ENCODE measurements at places on chromosomes 4 and X. TPM values are rescaled to one million over a fixed set of nuclear protein-coding genes. Genes with fewer than 3 reads are reported as not detected.

DNA sequence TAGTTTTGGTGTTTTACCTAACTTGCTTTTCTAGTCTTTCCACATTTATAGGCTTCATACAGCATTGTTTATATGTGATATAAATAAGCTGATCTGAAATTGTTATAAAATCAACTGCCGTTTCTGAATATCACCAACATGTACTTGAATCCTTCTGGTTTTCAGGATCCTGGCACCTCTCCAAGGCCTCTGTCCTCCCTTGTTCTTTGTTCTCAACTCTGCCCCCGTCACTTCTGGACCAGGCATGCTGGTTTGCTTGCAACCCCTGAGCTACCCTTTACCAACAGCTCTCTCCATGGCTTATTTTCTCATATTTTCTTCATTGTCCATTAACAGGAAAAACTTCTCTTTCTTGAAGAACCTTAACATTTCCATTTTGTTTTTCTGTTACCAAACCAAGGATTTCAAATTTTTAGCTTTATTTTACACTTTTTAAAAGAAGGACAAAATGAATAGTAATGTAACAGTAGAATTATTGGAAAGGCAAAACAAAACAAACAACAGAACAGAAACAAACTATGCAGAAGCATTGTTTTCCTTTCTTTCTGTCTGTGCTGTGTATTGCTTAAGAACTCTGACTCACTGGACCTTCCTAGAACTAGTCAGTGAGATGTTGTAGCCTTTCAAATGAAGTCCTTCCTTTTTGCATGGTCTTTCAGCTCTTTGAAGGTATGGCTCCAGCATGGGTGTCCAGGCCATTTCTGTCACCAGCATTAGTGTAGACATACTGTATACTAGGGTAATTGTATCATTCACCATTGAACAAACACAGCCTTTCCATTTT, 44.8 kb downstream of the BANK1 start:
- H3K27me3 ChIP-seq, result no peaks in the 10 kb centered on the region
- no peak for DNase-seq
- no peaks in the 10 kb centered on the region for H3K36me3 ChIP-seq
- no peak overlapping the region for H3K27ac ChIP-seq

GRCh38 chrX:1581132-1581531, 10.3 kb upstream of the AKAP17A start:
- no peaks in the 10 kb centered on the region for H3K36me3 ChIP-seq
- no peak overlapping the region for H3K4me3 ChIP-seq

DNA sequence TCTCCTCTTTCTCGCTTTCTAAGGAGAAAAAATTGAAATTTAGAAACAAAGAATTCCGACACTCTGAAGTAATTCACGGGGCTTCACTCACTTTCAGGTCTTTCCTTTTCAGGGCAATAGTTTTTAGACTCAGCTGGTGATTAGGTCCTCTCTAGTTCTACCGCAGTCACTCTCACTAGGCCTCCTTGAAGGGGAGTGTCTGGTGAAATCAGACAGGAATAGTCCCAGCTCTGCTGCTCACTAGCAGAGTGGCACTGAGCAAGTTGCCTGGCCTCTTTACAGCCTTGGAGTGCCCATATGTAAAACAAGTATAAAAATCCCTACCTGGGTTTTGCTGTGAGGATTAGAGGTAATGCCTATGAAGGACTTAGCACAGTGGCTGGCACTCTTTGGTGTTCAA, 64.1 kb downstream of the NEUROG2 start:
- DNase-seq, result no peak
- no peaks in the 10 kb centered on the region for H3K27me3 ChIP-seq
- no peak overlapping the region for H3K27ac ChIP-seq
- no peak overlapping the region for H3K4me3 ChIP-seq
- H3K36me3 ChIP-seq, result no peaks in the 10 kb centered on the region

DNA sequence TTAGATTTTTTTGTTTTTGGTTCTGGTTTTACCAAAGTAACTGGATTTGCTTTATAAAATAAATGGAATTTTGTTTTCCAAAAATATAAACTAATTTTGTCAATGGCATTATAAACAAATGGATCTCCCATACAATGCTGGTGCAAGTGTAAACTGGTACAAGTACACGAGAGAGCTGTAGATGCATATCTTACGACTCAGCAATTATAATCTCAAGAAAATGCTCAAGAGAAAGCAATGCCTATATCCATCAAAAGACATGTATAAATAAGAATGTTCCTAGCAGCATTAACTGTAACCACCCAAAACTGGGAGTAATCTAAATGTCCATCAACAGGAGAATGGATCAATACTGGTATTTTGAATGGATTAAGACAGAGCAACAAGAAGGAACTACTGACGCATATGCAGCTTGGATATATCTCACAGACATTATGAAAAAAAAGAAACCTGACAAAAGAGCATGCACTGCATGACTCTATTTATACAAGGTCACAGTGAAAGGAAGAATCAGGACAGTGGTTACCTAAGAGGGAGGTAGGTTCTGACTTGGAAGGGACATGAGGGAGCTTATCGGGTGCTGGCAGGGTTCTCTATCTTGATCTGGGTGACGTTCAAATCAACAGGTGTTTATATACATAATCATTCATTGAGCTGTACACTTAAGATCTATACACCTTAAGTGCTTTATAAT, 9.5 kb downstream of the ADH5 start:
- peaks cover 2% of the 10 kb centered on the region for H3K4me1 ChIP-seq
- no peak overlapping the region for H3K4me3 ChIP-seq
- peaks cover 14% of the 10 kb centered on the region for H3K36me3 ChIP-seq
- no peaks in the 10 kb centered on the region for H3K27me3 ChIP-seq

DNA sequence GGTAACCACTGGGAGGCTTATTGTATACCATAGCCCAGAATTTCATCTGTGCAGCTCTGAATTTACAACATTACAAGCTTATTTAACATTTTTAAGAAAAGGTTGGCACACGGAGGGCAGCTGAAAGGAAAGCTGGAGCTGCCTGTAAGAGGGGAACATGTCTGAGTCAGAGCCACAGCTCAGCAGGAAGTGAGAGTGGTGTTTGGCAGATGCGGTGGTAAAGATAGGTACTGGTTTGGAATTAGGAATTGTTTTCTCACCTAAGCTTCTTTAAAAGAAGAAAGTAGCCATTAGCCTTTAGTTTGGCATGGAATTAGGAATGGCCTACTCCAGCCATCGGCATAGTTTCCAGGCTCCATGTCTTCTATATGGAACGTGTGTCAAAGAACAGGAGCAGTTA, 172.5 kb upstream of the ANXA3 start:
- DNase-seq, result no peak
- no peaks in the 10 kb centered on the region for H3K36me3 ChIP-seq
- no peaks in the 10 kb centered on the region for H3K27me3 ChIP-seq
- no peak overlapping the region for H3K4me3 ChIP-seq
- no peak overlapping the region for H3K27ac ChIP-seq
- no peaks in the 10 kb centered on the region for H3K4me1 ChIP-seq

DNA sequence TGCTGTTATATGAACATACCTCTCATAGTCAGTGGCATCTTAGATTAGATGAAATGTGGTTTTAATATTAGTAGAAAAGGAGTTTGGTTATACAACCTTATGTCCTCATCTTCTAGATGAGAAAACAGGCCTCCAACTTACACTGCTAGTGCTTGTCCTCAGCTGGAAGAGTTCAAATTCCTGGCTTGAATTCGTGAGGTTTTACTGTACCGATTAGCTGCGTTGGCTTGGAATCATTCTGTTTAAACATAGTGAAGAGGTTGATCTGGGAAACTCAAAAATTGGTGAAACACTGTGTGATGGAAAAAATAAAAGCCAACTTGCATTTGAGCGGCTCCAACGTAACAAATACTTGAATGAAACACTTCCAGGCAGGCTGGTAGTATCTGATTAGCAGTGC, 81.0 kb downstream of the LNX1 start:
- no peaks in the 10 kb centered on the region for H3K27me3 ChIP-seq
- H3K4me3 ChIP-seq, result no peak overlapping the region
- no peak overlapping the region for H3K27ac ChIP-seq
- no peaks in the 10 kb centered on the region for H3K4me1 ChIP-seq
- no peaks in the 10 kb centered on the region for H3K36me3 ChIP-seq

GRCh38 chr4:65126200-65126599, 544.1 kb downstream of the EPHA5 start:
- H3K4me1 ChIP-seq, result no peaks in the 10 kb centered on the region
- H3K4me3 ChIP-seq, result no peak overlapping the region
- no peaks in the 10 kb centered on the region for H3K27me3 ChIP-seq

DNA sequence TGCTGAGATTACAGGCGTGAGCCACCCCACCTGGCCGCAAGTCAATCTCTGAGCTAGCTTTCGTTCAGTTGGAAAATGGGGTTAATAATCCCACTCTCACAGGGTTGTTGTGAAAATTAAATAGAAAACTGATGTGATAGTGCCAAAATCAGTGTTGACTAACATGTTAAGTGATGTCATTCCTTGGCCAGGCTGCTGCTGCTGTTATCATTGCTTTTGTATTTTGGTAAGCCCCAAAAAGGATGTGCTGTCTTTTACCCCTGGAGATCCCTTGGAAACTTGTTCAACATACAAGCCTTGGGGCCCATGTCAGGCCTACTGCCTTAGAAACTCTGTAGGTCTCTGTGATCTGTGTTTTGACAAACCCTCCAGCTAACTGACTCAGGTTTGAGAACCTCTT, 106.3 kb downstream of the AFF1 start:
- peak overlapping the region; percentile 43 for H3K27ac ChIP-seq
- H3K4me3 ChIP-seq, result no peak overlapping the region
- no peaks in the 10 kb centered on the region for H3K36me3 ChIP-seq
- peaks cover 4% of the 10 kb centered on the region for H3K4me1 ChIP-seq
- DNase-seq, result no peak
- H3K27me3 ChIP-seq, result no peaks in the 10 kb centered on the region

GRCh38 chr4:173360587-173361221, 10.1 kb upstream of the SAP30 start:
- H3K27ac ChIP-seq, result no peak overlapping the region
- no peaks in the 10 kb centered on the region for H3K36me3 ChIP-seq
- H3K4me3 ChIP-seq, result no peak overlapping the region
- no peak for DNase-seq

DNA sequence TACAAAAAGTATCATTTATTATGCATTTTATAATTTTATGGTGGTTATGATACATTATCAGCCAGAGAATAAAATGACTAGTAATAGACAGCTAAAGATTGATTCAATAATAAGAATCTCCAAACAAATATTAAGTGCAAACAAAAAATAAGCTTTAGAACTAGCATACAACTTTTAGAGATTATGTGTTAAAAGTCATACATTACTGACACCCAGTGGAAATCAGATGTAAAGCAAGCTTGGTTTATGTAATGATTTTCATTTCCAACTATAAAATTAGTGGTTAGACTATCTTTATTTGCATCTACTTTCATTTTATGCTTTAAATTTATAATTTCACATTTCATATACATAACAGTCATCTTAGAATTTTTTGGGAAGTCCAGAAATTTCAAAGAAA, 57.7 kb downstream of the IL13RA2 start:
- H3K27me3 ChIP-seq, result no peaks in the 10 kb centered on the region
- no peak for DNase-seq
- H3K36me3 ChIP-seq, result no peaks in the 10 kb centered on the region
- H3K27ac ChIP-seq, result no peak overlapping the region

- no peaks in the 10 kb centered on the region for H3K4me1 ChIP-seq
- peak within 1 kb of the TSS; percentile 32 for H3K4me3 ChIP-seq
- H3K36me3 ChIP-seq, result no peaks in the 10 kb centered on the region
Observed at GRCh38 chrX:37349221-37350033, at the start of gene PRRG1. Gene PRRG1 (plus strand): TSS chrX:37349364. CDS start chrX:37406250, 56,886 bp downstream.

GRCh38 chrX:116872931-116873330, 410.2 kb upstream of the CT83 start:
- H3K27me3 ChIP-seq, result no peaks in the 10 kb centered on the region
- H3K4me1 ChIP-seq, result no peaks in the 10 kb centered on the region
- DNase-seq, result no peak
- no peaks in the 10 kb centered on the region for H3K36me3 ChIP-seq

GRCh38 chrX:72095370-72095769, 36.3 kb downstream of the RTL5 start:
- DNase-seq, result no peak
- no peaks in the 10 kb centered on the region for H3K36me3 ChIP-seq
- H3K27me3 ChIP-seq, result no peaks in the 10 kb centered on the region
- H3K4me3 ChIP-seq, result no peak overlapping the region

DNA sequence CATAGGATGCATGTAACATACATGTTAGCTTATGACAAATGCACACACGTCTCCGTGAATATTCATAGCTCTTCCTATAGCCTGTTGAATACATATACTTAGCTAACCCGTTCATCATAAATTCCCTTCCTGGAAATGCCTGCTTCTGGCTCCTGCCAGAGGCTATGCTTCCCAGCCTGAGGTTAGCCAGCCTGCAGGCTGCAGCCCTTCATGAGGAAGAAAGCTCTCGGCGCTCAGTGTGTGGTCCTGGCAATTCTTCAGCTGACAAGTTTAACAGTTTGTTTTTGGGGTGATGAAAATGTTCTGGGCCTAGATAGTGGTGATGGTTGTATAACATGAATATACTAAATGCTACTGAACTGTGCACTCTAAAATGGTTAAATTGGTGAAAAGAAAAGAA, 48.8 kb upstream of the MAN2B2 start:
- H3K27ac ChIP-seq, result no peak overlapping the region
- no peaks in the 10 kb centered on the region for H3K36me3 ChIP-seq

GRCh38 chr4:124061413-124061812, 651.1 kb downstream of the ANKRD50 start:
- H3K27me3 ChIP-seq, result no peaks in the 10 kb centered on the region
- no peak overlapping the region for H3K4me3 ChIP-seq
- DNase-seq, result no peak
- no peak overlapping the region for H3K27ac ChIP-seq
- H3K36me3 ChIP-seq, result no peaks in the 10 kb centered on the region

DNA sequence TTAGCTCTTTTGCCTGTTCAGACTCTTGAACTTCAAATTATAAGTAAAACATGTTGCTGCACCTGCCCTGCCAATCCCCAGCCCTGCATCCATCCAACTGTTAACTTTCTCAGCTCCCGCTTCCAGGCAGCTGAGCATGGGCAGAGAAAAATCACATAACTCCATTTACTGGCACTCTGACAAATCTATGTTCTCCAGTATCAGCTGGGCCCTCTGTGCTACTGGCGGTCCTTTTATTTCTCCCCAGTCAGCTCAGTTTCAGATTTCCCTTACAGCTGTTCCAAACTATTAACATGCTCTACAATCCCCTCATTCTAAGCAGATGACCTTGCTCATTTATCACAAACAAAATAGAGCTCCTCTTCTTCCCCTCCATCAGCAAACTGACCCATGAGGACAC, 240.4 kb upstream of the TET2 start:
- no peak overlapping the region for H3K4me3 ChIP-seq
- DNase-seq, result no peak
- H3K27me3 ChIP-seq, result no peaks in the 10 kb centered on the region
- no peaks in the 10 kb centered on the region for H3K36me3 ChIP-seq
- H3K4me1 ChIP-seq, result no peaks in the 10 kb centered on the region

- peak overlapping the region; percentile 55 for H3K4me3 ChIP-seq
- peak; percentile 70 for DNase-seq
- H3K27ac ChIP-seq, result no peak overlapping the region
- no peaks in the 10 kb centered on the region for H3K4me1 ChIP-seq
Observed at GRCh38 chr4:56434599-56435139, 746 bp downstream of the PPAT start.

- H3K4me3 ChIP-seq, result no peak overlapping the region
- no peak overlapping the region for H3K27ac ChIP-seq
- H3K36me3 ChIP-seq, result no peaks in the 10 kb centered on the region
- no peaks in the 10 kb centered on the region for H3K4me1 ChIP-seq
- no peaks in the 10 kb centered on the region for H3K27me3 ChIP-seq
Observed at GRCh38 chrX:137031039-137031438, 2.8 kb downstream of the GPR101 start.

Gene CYTL1
- 15.2 TPM for total RNA-seq

Gene DACH2
- total RNA-seq, result not detected

Gene ELMOD2
- total RNA-seq, result 25.7 TPM

Gene VSIG4
- 115 TPM for total RNA-seq
